ENCODE measurements at places on chromosomes 16 and 17.

GRCh38 chr17:19305256-19305655 lies 57.3 kb downstream of the B9D1 start:
- no peak for DNase-seq

DNA sequence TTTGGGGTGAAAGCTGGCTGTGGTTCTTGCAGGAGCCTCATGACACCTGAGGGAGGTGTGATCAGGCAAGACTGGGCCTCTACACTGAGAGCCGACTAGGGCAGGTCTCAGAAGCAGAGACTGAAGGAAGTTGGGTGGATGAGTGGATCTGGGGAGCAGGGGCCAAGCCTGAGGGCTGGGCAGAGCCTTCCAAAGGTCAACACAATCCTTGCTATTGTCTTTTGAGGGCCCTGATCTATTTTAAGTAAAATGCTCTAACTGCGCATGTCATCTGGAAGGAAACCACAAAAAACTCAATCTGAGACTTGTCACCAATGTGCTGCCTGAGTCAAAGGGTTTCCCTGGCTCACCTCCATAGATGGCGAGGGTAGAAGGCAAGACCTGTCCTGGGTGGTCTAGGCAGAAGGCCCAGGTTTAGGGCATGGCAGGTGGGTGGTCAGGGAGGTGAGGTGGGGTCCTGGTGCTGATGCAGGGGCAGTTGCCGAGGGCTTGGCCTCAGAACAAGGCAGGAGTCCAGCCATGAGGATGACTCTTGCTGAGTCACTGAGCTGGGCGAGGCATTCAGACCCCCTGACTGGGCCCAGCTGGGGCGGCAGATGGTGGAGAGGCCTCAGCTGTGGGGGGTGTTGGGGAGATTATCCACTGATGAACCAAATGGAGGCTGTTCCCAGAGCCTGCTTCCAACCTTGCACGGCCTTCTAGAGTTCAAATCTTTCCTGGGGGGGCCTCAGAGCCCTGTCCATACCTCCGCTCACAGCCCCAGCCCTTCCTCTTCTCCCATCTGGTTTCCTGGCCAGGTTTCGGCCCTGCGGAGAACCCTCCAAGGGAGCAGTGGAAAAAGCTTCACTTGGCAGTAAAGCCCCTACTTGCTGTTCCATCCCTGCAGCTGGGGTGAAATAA lies 5.1 kb downstream of the MVP start:
- peak; percentile 64 for DNase-seq

DNA sequence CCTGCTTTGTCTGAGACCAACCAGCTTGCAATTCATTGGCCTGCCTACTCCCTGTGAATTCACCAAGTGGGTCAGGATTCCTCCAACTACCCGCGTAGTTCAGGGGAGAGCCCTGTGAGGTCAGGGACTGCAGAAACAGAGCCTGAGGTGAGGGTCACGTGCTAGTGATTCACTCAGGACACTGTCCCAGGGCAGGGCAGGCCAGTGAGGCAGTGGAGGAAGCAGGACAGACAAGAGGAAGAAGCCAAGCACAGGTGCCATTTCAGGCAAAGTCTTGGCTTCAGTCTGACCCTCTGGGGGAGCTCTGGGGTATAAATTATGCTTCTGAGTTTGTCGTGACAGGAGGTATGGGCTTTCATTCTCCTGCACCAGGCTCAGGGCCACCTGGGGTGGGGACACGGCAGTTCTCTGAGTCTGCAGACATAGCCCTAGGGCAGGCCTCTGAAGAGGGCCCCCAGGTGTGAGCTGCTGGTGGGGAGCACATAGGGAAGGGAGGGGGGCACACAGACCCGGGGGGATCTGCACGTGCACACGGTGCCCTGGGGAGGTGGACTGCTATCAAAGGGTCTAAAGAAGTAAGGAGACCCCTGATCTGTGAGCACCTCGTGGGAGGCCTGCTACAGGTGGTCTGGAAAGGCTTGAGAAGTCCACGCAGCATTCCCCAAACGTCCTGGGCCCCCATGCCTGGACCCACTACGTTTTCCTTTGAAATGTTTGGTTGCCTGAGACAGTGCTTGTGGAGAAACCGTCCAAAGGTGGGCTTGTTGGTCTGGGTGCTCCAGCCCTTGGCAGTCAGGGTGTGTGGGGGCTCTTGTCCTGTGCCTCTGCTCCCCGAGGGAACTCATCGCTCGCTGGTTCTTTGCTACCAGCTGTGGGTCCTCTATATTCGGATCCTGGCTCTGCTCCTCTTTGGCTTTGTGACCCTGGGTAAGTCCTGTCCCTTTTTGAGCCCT lies 46.4 kb downstream of the NKD1 start:
- no peak for DNase-seq

DNA sequence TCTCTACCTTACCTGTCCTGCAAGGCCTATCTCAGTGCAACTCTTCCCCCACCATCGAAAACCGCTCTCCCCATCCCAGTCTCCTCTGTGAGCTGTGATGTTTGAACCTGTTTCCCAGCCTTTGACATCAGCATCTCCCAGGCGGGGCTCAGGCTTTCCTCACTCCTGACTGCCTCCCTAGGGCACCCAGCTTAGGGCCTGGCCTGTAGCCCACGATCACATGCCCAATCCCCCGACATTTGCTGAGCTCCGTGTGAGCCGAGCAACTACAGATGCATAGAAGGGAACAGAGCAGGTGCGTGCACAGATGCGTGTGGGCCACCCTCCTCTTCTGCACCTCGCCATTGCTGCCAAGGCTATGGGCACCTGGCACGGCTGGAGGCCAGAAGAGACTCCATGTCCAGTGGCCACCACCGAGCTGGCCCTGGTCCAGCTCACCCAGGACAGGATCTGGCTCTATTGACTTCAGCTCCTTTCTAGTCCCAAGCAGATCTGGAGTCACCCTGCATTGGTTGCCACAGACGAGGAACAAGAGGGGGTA lies 35.5 kb upstream of the CMIP start:
- DNase-seq = no peak

GRCh38 chr17:29407856-29408255 lies 17.7 kb downstream of the TAOK1 start:
- no peak for DNase-seq

DNA sequence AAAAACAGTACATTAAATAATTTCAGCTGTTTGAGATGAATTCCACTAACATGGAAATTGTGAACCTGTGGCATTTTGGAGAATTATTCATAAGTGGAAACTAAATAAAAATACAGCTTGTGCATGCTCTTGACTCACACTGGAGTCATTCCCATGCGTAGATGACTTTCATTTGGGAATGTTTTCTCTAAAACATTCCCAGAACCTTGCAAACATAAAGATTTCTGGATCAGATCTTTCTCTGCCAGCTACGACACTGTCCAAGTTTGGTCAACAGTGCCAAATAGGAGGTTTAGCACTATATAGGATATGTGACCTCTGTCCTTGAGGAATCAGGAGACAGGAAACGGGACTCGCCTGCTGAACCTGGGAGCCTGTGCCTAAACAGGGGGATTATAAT lies 400.9 kb downstream of the SLC39A11 start:
- DNase-seq = no peak

DNA sequence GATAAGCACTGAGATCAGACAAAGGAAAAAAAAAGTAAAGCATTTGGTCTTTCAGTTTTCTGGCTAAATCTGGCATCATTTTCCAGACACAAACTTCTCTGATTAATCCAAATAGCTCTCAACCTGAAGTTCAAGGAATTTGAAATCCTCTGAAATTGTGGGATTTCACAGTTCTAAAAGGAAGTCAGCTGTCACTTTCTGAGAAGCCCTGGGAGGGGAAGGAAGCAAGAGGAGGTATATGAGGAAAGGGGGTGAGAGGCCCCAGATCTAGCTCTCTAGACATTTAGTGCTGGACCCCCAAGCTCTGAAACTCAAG lies 17.5 kb upstream of the HOXB9 start:
- DNase-seq = no peak

DNA sequence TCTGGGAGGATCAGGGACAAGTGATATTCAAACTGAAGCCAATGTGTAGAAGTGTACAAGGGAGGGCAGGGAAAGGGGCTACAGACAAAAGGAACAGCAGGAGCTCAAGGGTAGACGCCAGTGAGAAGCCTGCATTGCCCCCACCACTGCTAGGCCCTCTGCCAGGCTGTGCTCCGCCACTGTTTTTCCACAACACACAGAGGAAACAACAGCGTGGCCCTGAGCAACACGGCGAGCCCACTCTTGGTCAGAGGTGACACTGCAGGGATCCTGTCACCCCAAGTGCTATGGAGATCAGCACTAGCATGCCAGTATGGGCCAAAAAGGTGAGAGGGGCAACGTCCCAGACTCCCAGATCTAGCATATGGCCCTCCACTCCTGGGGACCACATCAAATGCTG lies 23.4 kb downstream of the MYO18A start:
- no peak for DNase-seq

GRCh38 chr16:38941-39892 lies 14.2 kb downstream of the POLR3K start:
- peak; percentile 55 for DNase-seq

DNA sequence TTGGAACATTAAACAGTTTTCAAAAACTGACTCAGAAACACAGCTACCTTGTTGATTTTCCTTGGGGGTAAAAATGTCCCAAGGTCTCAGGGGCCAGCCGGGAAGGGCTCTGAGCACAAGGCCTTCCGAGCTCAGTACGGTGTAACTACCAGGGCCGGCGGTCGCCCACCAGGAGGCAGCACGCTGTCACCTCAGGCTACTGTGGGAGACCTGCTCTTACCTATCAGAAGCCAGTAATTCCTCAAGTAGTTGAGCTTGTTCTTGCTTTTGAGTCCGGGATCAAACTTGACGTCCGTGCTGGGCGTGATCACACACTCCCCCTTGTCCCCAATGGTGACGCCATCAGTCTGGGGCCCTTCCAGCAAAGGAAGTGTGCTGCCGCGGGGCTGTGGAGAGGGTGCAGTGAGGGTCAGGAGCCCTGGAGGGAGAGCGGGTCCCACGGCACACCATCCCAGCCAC lies 43.4 kb upstream of the ICAM2 start:
- DNase-seq = peak; percentile 40

DNA sequence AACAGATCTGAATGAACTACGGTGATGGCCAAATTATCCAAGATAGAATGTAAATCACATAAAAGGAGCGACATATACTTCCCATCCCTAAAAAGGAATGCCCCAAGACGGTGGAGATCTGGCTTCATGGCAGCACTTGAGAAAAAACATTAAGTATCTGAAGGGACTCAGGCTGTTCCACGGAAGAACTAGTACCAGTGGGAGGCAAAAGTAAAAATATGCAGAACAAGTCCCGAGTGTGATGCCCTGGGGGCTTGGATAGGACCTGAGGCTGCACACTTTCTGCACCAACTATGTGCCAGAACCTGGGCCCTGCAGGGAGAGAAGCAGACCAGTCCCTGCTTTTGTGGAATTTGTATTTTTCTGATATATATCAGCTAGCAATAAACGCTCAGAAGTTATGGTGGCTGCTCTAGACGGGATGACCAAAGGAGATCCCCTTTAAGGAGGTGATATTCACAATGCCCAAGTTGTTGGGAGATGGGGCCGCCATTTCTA lies 539 bp upstream of the CKLF start:
- no peak for DNase-seq

GRCh38 chr16:65698791-65699321 lies 577.0 kb upstream of the CDH11 start:
- DNase-seq = no peak

- DNase-seq = no peak
Measured at GRCh38 chr17:64551461-64551860, 44.7 kb downstream of the CEP95 start.

DNA sequence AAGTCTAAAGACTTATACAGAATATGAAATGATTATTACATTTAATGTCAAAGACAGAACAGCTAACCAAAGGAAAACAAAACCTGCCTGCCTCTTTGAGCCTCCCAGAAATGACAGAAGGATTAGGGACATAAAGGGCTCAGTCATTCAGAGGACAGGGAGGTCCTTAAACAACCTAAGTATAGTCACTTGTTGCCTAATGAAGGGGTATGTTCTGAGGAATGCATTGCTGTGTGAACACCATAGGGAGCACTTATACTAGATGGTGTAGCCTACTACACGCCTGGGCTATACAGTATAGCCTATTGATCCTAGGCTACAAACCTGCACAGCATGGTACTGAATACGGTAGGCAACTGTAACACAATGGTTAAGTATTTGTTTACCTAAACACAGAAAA lies 106.4 kb downstream of the PARN start:
- no peak for DNase-seq

DNA sequence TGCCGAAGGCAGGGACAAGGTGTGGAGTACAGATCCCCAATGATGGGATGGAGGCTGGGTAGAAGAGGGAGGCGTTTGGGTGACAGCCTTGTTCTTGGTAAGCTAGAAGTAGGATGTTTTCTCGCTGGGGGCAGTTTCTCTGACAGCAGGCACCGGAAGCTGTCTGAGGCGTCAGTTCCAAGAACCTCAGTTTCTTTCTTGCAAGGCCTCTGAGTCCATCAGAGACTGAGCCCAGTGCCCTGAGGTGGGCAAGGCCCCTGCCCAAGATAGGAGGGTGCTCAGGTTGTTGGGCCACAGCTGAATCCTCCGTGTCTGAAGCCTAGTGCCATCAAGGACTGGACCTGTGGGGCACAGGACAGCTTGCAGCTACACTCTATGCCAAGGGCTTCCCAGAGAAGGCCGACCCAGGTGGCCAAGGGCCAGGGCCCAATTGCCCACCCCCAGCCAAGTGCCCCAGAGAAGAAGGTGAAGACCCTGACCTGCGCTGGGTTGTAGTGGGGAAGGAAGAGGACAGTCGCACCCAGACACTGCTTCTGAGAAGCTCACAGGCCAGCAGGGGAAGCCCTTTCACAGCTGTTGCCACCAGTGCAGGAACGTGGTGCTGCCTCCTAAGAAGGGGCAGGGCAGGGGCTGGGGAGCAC lies 13.1 kb downstream of the CYB5D2 start:
- no peak for DNase-seq

DNA sequence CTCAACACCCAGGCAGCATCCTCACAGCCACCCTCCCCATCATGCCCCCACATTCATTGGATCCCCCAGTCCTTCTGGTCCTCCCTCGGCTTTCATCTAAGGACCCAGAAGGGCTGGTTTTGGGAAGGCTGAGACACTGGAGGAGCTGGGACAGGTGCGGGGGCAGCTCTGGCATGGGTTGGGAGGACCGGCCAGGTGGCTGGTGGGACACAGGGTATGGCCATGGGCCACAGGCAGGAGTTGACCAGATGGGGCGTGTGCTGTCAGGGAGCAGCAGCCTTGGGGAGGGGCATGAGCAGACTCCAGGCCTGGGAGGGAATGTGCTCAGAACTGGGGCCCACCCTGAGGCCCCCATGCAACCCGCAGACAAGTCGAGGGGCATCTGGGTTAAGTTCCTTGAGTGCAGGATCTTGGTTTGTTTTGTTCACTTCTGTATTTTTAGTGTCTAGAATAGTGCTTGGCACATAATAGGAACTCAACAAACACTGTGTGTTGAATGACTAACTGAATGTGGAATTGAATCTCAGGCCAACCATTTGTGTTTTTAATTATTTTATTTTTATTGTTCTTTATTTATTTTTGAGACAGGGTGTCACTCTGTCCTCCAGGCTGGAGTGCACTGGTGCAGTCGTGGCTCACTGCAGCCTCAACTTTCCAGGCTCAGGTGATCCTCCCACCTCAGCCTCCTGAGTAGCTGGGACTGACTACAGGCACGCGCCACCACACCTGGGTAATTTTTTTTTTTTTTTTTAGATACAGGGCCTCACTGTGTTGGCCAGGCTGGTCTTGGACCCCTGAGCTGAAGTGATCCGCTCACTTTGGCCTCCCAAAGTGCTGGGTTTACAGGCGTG lies 5.6 kb downstream of the P2RX1 start:
- no peak for DNase-seq
